ENCODE measurements at places on chromosomes 1 and 21.

GRCh38 chr21:29151931-29152330, 21.5 kb downstream of the MAP3K7CL start:
- no peak for DNase-seq

- DNase-seq: peak; percentile 8
These were observed 3.4 kb upstream of the ANGPTL3 start for GRCh38 chr1:62593825-62594394.

DNA sequence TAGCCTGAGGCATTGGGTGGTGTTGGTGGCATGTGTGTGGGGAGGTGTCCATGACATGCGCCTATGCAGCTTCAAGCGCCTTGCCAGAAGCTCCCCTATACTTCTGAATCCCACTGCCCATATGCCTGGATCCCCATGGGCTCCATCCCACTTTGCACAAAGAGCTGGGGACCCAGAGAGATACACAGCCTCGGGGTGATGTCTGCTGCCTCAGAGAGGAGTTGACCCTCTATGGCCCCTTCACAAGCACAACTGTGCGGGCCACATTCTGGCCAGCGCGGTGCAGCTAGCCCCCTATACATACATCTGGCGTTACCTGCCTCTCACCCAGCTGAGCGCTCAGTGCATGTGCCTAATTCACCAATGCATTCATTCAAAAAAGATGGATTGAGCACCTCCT, 9.6 kb upstream of the PTPRF start:
- DNase-seq: no peak

DNA sequence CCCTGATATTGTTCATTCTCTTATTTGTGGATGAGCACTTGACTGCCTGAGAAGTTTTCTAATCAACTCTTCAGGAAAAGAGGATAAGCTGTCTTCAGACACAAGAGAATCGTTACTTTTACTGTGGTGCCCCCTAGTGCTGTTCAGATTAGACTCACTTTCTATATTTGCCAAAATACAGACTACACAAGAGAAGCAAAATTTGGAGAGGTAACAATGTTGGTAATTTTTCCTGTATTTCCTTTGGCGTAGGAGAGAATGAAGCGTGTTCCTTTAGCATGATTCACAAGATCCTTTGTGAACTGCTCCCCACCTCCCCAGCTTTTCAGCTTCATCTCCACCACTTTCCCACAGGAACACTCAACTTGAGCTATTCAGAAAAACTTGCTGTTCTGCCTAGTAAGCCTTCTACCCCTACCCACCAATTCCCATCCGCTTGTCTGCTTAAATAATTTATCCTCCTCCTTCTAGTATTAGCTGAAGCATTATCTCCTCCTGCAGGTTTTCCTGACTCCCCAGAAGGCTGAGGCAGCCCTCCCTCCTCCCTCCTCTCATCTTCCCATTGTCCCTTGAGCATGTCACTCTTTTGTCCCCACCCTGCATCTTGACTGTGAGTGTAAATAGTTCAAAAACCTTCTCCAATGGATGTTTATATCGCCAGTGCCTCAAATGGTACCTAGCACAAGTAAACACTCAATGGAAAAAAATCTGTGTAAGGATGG, 4.5 kb downstream of the TNFSF4 start:
- DNase-seq: peak; percentile 86

- no peak for DNase-seq
These were observed 32.1 kb downstream of the LYST start for GRCh38 chr1:235834620-235835019.

DNA sequence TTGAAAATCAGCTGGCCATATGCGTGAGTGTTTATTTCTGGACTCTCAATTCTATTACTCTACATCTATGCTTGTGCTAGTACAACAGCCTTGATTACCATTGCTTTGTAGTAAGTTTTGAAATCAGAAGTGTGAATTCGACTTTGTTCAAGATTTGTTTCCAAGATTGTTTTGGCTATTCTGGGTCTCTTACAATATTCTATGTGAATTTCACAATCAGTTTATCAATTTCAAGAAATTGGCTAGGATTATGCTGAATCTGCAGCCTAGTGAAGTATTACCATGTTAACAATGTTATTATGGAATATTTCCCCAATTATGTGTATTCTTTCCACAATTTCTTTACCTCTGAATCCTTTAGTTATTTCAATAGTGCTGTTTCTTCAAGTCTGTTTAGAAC, 19.5 kb downstream of the SFPQ start:
- DNase-seq: no peak

DNA sequence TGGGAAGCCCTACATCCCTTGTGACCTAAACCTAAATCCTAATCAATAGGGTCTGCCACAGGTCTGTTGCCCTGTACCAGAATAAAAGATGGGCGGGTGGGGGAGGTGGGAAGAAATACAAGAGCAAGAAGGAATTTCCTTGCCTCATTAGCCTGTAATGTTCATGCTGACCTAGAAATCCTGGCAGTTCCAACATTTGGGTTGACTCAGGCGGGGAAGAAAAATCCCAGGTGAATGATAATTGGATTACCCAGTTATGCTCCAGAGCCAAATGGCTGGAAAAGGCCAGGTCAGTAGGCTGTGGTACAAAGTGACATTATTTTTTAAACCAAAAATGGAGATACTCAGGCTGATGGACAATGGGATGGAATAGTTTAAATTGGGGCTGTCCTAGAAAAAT, 27.3 kb upstream of the A3GALT2 start:
- peak; percentile 62 for DNase-seq

GRCh38 chr21:36788120-36788638, 89.3 kb downstream of the SIM2 start:
- DNase-seq: no peak

- DNase-seq: no peak
These were observed 9.0 kb downstream of the RPF1 start for GRCh38 chr1:84488107-84488506.

- no peak for DNase-seq
These were observed 11.0 kb upstream of the CASQ1 start for GRCh38 chr1:160179336-160179735.

- no peak for DNase-seq
These were observed 35.0 kb upstream of the GRHL3 start for GRCh38 chr1:24284156-24284471.

GRCh38 chr1:58815069-58815685, 31.3 kb upstream of the JUN start:
- peak; percentile 92 for DNase-seq

DNA sequence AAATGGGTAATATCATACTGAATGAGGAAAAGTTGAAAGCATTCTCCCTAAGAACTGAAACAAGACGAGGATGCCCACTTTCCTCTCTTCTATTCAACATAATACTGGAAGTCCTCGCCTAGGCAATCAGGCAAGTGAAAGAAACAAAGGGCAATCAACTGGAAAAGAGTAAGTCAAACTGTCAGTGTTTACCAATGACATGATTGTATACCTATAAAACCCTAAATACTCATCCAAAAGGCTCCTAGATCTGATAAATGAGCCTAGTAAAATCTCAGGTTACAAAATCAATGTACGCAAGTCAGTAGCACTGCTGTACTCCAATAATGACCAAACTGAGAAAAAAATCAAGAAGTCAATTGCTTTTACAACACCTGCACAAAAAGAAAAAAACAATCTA, 575.8 kb upstream of the PRMT6 start:
- no peak for DNase-seq
